ENCODE measurements at places on chromosomes 7 and 10. TPM values are rescaled to one million over a fixed set of nuclear protein-coding genes. Genes with fewer than 3 reads are reported as not detected.

PKD2L1 gene
- not detected for total RNA-seq

TUBB8 gene
- not detected for total RNA-seq

CPVL gene
- 10.9 TPM for total RNA-seq

GPR15LG gene
- total RNA-seq, result 19.3 TPM

DNA sequence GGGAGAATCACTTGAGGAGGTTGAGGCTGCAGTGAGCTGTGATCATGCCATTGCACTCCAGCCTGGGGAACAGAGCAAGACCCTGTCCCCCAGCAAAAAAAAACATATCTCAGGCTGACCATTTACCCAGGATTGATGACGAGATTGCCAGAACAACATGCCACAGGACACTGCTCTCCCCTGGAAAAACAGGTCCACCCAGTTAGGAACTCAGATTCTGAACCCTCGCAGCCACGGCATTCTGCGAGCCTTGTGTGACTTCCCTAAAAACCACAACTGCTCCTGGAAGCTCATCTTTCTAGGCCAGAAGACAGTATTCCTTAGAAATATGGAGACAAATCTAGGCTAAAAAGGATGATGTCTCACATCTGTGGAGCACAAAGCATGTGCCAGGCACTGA lies 42.1 kb upstream of the SH2B2 start:
- peaks cover 42% of the 10 kb centered on the region for H3K36me3 ChIP-seq
- no peaks in the 10 kb centered on the region for H3K27me3 ChIP-seq
- H3K4me1 ChIP-seq, result no peaks in the 10 kb centered on the region
- no peak overlapping the region for H3K27ac ChIP-seq
- H3K4me3 ChIP-seq, result no peak overlapping the region
- DNase-seq, result no peak

DNA sequence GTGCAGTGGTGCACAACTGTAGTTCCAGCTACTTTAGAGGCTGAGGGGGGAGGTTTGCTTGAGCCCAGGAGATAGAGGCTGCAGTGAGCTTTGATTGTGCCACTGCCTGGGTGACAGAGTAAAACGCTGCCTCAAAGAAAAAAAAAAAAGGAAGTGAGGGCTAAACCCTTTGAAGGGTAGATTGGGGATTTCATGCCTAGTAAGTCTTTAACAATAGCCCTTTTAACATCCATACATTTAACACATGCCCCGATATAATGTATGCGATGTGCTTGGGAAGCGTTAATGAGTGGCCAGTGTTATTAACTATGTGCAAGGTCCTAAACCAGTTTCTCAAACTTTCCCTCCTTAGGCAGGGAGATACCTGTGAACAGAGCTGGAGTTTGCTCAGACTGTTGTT lies 229.2 kb upstream of the HPS1 start:
- no peaks in the 10 kb centered on the region for H3K36me3 ChIP-seq
- no peaks in the 10 kb centered on the region for H3K4me1 ChIP-seq
- no peaks in the 10 kb centered on the region for H3K27me3 ChIP-seq
- H3K4me3 ChIP-seq, result no peak overlapping the region
- no peak overlapping the region for H3K27ac ChIP-seq
- DNase-seq, result no peak

GRCh38 chr7:40675741-40676140 lies 540.9 kb downstream of the SUGCT start:
- no peak overlapping the region for H3K27ac ChIP-seq
- no peaks in the 10 kb centered on the region for H3K36me3 ChIP-seq
- DNase-seq, result no peak
- H3K4me3 ChIP-seq, result no peak overlapping the region

- DNase-seq, result no peak
- no peaks in the 10 kb centered on the region for H3K27me3 ChIP-seq
- no peak overlapping the region for H3K4me3 ChIP-seq
- H3K4me1 ChIP-seq, result no peaks in the 10 kb centered on the region
- no peaks in the 10 kb centered on the region for H3K36me3 ChIP-seq
- H3K27ac ChIP-seq, result no peak overlapping the region
Observed at GRCh38 chr7:139452958-139453672, 30.4 kb downstream of the KLRG2 start.

- no peaks in the 10 kb centered on the region for H3K27me3 ChIP-seq
- H3K4me3 ChIP-seq, result no peak overlapping the region
- no peaks in the 10 kb centered on the region for H3K4me1 ChIP-seq
- no peak overlapping the region for H3K27ac ChIP-seq
- H3K36me3 ChIP-seq, result no peaks in the 10 kb centered on the region
Observed at GRCh38 chr10:57482259-57482658, 785.4 kb downstream of the IPMK start.

- H3K27ac ChIP-seq, result no peak overlapping the region
- DNase-seq, result no peak
- no peaks in the 10 kb centered on the region for H3K27me3 ChIP-seq
- no peaks in the 10 kb centered on the region for H3K4me1 ChIP-seq
- H3K4me3 ChIP-seq, result no peak overlapping the region
Observed at GRCh38 chr10:62960416-62960815, 144.2 kb upstream of the EGR2 start.
